ENCODE measurements at places on chromosomes 13 and 19.

GRCh38 chr13:29922896-29923295 is 72.5 kb upstream of the UBL3 start:
- no peak for DNase-seq

DNA sequence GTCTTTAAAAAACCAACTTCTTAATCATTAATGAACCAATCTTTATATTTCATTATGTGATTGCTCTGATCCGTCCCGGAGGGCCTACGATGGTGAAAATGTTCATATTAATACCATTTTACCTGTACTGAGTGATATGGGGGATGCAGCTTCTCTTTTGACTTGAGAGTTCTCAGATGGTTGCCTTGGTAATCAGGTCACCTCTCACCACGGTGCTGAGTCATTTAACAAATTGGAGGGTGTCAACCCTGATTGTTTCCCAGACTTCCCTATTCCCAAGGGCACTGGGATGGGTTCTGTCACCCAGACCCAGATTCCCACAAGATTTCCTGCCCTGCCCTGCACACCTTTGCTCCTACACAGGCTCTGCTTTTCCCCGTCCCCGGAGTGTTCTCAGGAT is 128.5 kb upstream of the TMTC4 start:
- DNase-seq, result no peak

- no peak for DNase-seq
These were observed 35.2 kb upstream of the WDFY2 start for GRCh38 chr13:51549050-51549449.

DNA sequence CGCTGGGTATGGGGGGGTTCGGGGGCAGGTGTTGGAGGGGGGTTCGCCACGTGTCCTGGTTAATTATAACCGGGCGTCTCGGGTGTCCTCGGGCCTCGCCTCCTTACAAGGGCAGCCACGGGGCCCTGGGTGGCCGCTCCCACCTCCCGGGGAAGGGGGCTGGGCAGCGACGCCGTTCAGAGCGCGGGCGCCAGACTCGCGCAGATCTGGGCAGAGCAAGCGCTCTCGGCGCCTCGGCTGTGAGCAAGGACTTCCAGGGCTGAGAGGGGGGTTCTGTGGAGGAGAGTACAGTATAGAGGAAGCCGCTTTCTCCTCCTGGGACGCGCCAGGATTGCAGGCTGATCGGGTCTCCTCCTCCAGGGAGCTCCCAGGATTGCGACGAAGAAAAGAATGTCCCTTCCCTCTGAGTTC is 1.0 kb upstream of the CKM start:
- DNase-seq, result no peak

GRCh38 chr19:47587295-47587694 is 14.3 kb upstream of the ZNF541 start:
- no peak for DNase-seq

DNA sequence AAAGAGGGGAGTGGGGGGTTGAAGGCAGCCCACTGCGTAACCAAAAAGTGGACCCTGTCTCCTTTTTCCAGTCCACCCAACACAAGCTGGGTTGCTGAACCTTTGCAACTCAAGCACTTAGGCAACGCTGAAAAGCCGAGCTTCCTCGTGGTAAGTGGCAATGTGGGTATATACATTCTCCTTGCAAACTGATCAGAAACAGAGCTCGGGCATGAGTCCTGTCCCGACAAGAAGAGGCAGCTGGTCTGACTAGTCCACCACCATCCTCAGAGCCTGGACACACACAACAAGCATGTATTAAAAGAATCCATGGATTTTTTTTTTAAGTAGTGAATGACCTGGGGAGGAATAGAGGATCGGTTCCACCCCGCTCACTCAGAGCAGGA is 240.6 kb upstream of the ZNF507 start:
- no peak for DNase-seq

DNA sequence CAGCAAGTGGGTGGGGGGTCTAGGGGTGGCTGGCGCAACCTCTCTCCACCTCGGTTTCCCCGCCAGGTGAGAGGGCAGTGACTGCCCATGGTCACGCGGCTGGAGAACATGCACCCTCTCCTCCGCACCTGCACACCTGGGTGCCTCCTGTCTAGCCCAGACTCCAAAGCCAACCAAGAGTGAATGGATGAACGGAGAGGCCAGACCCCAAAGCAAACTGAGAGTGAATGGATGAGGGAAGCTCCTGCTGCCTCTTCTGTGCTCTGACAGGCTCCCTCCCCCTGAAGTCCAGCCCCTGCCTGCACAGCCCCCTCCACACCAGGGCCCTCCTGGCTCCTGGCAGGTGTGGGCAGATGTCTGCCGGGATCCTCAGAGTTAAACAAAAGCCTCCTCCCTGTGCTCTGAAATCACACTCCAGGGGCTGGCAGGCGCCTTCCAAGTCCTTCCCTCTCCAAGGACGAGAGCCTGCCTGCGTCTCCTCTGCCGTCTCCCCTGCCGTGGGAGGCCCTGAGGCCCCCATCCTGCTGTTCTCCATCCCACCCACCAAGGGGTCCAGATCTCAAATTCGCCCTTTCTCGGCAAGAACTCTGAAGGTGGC is 2.2 kb downstream of the SBNO2 start:
- no peak for DNase-seq

DNA sequence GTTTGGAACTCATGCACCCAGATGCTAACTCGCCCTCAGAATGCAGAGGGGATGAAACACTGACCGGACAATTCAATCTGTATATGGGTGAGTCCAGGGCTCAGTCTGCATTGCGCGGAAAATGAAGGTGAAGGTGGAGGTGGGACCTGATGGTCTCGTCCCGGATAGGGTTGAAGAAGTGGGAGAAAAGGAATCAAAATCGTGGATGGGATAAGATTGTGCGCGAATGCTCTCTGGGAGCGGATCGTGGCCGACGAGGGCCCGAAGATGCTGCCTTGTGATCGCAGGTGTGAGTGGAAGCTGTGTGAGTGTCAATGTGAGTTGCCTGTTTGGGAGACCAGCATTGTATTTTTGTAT is 594 bp upstream of the ZNF850 start:
- DNase-seq, result no peak

- no peak for DNase-seq
These were observed 4.2 kb upstream of the LRRC25 start for GRCh38 chr19:18401580-18402112.

GRCh38 chr13:97307118-97307881 is 85.2 kb downstream of the MBNL2 start:
- no peak for DNase-seq

GRCh38 chr13:95195146-95195545 is 106.1 kb downstream of the ABCC4 start:
- no peak for DNase-seq

DNA sequence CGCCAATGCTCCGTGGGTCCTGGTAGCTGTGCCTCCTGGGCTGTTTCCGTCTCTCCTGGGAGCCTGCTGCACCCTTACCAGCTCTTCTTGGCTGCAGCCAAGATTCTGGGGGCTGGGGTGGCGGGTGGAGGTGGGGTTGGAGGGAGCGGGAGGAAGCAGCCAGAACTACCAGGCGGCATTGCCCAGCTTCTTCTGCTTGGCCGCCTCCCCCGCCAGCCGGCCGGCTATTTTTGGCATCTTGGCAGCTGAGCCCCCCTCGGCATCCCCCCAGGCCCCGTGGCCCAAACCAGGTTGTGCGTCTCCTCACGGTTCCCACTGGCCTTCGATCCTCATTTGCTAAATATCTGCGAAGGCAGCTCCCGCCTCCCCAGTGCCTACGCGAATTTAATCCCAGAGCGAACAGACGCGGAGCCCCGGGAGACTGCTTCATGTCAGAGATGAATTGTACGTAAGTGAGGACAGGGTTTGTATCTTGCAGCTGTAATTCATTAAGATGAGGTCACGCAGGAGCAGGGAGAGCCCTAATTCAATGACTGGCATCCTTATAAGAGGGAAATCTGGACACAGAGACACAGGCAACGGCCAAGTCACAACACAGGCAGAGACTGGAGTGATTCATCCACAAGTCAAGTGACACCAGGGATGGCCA is 12.8 kb upstream of the PEAK3 start:
- DNase-seq, result no peak

- DNase-seq, result no peak
These were observed 30.3 kb upstream of the MCF2L start for GRCh38 chr13:112938680-112939079.

- DNase-seq, result no peak
These were observed 59.6 kb downstream of the MYO9B start for GRCh38 chr19:17135001-17135853.

GRCh38 chr19:47303966-47304365 is 5.7 kb upstream of the C5AR1 start:
- no peak for DNase-seq

GRCh38 chr13:102191951-102192502 is 209.8 kb downstream of the FGF14 start:
- no peak for DNase-seq

GRCh38 chr13:31794452-31794851 is 55.1 kb downstream of the RXFP2 start:
- DNase-seq, result no peak

DNA sequence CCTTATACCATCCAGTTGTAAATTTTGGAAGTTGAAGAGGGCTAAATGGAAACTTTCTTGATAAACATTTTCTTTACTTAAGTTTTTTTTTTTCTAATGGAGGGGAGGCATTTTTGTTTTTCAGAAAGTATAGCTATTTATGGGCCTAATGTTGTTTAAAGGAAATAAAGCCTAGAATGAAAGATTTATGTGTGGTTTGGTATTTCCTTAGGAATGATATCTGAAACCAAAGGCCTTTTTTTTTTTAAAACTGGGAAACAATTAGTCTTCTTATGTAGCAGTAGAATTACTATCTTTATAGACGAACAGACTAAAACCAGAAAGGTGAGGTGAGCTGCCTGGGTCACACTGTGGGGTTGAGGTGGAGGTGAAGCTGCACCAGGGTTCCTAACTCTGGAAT is 80.1 kb downstream of the ESD start:
- DNase-seq, result no peak

GRCh38 chr19:44278181-44278690 is 18.6 kb downstream of the ZNF233 start:
- DNase-seq, result no peak

DNA sequence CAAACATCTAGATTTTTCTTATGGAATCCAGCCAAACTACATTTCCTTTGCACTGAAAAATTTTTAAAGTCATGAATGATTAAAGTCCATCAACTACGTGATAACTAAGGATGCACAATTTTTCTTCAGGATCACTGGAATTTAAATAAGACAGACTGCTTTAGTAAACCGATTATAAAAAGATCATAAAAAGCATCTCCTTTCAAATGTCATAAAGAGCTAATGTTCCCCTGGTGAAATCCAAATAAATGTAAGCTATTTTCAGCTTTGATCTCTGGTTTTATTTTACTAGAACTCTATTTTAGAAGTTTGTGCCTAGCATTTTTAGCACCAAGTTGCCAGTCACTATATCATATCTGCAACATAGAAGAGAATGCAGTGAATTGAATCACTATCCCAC is 460.8 kb downstream of the RFC3 start:
- DNase-seq, result no peak

GRCh38 chr19:29962793-29963192 is 20.8 kb downstream of the URI1 start:
- no peak for DNase-seq

DNA sequence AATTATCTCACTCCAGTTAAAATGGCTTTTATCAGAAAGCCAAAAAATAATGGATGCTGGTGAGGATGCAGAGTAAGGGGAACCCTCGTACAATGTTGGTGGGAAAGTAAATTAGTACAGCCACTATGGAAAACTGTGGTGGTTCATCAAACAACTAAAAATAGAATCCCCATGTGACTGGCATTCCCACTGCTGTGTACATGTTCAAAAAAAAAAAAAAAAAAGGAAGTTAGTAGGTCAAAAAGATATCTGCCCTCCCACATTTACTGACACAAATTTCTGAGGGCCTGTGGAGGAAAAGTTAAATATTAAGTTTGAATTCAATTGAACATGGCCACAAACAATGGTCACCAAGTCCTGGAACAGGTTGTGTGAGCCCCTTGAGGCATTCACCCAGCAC is 9.8 kb upstream of the ZSCAN5A start:
- DNase-seq, result no peak

DNA sequence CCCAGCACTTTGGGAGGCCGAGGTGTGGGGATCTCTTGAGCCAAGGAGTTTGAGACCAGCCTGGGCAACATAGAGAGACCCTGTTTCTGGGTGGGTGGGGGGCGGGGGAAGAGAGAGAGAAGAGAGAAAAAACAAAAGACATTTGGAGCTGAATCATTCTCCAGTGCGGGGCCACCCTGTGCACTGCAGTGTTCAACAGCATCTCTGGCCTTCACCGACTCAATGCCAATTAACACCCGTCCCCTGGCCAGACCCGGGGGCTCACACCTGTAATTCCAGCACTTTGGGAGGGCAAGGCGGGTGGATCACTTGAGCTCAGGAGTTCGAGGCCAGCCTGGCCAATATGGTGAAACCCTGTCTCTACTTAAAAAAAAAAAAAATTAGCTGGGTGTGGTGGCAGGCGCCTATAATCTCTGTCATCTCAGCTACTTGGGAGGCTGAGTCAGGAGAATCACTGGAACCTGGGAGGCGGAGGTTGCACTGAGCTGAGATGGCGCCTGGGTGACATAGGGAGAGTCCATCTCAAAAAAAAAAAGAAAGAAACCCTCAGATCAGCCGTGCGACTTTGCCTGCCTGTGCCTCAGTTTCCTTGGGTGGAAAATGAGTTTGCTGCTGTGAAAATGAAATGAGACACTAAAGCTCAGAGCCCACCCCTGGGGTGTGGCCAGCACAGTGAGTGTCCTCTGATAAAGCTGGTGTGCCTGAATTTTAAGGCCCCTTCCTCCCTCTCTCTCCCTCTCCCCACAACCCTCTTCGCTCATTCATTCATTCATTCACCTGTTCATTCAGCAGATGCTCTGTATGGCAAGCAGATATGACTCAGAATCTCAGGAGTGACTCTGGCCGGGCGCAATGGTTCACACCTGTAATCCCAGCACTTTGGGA is 6.4 kb downstream of the KLF2 start:
- DNase-seq, result no peak

- DNase-seq, result no peak
These were observed 524.7 kb downstream of the GPC5 start for GRCh38 chr13:91922969-91923592.

DNA sequence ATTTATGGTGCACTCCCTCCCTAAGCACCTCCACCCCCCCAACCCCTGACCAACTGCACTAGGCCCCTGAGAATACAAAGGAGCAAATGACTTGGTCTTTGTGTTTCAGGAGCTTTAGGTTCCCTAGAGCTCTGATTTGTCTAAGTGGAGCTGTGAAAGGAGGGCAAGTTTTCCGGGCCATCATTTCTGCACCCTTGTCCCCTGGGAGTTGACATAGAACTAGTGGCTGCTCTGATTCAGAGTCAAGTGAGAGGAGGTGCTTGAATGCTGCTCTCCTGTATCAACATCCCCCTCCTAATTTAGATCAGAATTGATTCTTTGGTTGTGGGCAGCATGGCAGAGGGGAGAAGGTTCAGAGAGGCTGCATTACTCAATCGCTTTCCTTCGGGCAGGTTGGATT is 391.6 kb downstream of the KCNRG start:
- DNase-seq, result no peak

- DNase-seq, result no peak
These were observed 61.9 kb downstream of the THSD1 start for GRCh38 chr13:52344108-52344507.

- no peak for DNase-seq
These were observed 71.9 kb upstream of the IPO5 start for GRCh38 chr13:97881556-97881955.

Measured in NCI-H2081 treated with DMSO at 0.1 percent for 48 hours (cell line).